ENCODE measurements at places on chromosomes 13 and 19.

DNA sequence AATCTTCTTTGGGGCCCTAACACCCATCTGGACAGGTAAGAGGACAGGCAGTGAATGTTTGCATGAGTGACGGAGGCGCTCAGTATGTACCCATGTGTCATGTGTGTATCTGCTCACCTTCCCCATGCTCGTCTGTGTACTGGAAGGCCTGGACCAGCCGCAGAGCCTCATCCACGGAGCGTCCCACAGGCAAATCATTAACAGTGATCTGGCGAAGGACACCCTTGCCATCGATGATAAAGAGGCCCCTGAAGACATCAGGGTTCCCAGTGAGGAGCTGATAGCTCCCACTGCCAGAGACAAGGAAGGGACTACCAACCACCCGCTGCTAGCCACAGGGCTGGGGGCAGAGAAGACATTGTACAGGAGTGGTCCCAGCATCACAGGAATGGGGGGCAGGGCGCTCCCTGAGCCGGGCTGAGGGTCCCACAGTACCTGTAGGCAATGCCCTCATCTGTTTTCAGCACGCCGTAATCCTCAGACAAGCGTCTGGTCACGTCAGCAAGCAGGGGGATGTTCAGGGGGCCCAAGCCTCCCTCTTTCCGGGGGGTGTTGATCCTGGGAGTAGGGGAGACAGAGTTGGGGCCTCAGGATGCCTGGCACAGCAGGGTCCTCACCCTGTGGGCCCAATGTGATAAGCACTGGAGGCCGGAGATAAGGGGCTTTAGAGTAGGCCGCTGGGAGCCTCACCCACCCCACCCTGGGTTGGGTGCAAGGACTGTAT, 1.7 kb downstream of the PRDX2 start:
- DNase-seq = no peak

DNA sequence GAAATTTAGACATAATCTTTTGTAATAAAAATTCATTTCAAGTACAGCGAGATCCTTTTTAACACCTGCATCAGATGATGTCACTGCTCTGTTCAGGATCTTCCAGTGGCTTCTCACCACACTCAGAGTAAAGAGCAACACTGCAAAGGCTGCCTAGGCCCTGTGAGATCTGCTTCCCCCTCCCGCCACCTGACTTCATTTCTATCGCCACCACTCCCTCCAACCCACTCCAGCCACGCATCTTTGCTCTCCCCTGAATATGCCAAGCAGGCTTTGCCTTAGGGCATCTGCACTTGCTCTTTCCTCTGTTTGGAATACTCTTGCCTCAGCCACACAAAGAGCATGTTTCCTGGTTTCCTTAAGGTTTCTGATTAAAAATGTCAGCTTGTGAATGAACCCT, 58.3 kb downstream of the MBNL2 start:
- DNase-seq = no peak

GRCh38 chr19:49468746-49469447, 5.1 kb upstream of the FLT3LG start:
- peak; percentile 67 for DNase-seq

GRCh38 chr19:2110822-2111221, 14.1 kb downstream of the IZUMO4 start:
- DNase-seq = no peak

- DNase-seq = no peak
These were observed 4.3 kb downstream of the ZSCAN1 start for GRCh38 chr19:58037927-58038687.

DNA sequence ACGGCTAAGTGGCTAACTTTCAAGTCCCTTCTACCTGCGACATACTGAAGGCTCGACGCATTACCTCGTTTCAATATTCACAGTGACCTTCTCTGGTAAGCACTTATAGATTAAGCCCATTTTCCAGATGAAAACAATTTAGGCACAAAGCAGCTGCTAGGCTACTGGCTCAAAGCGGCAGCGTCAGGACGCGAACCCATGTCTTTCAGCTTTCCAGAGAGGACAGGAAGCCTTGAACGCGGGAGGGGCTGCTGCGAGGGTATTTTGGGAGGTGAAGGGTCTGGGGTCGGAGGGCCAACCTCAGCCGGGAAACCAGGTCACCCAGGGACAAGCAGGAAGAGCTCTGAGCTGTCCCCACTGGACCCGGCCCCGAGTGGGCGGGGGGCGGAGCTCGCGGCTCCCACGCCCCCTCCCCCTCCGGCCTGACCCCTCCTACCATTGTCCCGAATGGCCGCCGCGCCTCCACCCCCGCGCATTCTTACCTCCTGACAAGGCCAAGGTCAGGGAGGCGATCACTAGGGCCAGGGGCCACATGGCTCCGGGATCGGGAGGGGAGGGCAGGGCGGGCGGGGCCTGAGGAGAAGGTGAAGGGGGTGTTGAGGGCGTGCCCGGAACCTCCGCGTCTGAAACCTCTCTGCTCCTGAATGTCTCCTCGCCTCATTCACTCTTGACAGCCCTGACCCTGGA, at the start of gene KLK13:
Gene KLK13, minus strand, starts transcription at position 559 of the 687 bp plus-strand sequence. Its CDS starts 25 bp downstream, at position 534.
- no peak for DNase-seq

DNA sequence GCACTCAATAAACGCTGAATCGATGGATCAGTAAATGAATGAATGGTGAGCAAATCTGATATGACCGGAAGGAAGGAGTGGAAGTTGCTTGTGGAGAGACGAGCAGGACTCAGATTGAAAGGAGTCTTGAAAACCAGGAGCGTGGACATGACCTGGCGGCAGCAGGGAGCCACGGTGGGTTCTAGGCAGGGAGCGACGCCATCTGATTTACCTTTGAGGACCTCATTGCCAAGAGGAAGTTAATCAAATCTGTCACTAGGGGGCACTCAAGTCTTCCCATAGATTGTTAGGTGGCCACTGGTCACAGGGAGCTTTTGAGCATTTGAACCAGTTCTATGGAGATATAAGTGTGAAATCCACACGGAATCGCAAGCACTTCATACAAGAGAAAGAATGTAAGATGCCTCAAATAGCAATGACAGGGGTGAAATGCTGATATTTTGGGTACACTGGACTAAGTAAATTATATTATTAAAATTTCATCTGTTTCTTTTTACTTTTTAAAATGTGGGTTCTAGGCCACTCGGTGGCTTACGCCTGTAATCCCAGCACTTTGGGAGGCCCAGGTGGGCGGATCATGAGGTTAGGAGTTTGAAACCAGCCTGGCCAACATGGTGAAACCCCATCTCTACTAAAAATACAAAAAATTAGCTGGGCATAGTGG, 9.2 kb upstream of the FBN3 start:
- peak; percentile 49 for DNase-seq

- no peak for DNase-seq
These were observed 13.3 kb downstream of the ZSCAN18 start for GRCh38 chr19:58084596-58085347.

DNA sequence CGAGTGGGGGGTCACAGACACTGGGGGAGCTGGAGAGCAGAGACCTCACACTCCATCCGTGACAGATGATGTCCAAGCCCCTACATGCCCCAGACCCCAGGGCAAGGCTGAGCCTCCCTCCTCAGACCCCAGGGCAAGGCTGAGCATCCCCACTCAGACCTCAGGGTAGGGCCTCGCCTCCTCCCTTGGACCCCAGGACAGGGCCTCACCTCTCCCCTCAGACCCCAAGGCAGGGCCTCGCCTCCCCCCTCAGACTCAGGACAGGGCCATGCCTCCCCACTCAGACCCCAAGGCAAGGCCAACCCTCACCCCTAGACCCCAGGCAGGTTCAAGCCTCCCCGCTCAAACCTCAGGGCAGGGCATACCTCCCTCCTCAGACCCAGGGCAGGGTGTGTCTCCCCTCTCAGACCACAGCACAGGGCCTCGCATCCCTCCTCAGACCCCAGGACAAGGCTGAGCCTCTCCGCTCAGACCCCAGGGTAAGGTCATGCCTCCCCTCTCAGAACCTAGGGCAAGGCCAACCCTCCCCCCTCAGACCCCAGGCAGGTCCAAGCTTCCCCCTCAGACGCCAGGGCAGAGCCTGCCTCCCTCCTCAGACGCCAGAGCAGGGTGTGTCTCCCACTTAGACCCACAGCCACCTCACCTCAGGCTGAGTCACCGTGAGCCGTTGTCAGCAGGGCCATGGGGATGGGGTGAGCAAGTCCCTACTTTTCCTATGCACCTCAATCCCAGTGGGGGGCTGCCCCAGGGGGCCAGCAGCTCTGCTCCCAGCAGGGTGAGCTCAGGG, 1.7 kb upstream of the S1PR4 start:
- peak; percentile 67 for DNase-seq

DNA sequence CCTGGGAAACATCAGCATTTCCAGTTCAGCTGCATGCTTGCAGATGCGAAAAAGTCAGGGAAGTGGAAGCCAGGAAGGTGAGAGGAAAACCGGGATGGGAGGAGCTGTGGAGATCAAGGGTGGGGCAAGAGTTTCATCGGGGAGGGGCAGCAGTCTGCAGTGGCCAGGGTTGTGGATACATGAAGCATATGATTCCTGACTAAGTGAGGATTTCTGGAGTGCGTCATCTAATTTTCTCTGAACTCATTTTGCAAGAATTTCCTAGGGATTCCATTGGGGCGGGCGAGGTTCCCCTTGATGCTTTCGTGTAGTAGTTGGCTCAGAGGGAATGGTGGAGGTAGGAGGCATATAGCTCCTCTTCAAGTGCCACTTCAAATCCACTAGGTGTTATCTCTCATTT, 344.1 kb upstream of the TMTC4 start:
- no peak for DNase-seq

GRCh38 chr19:10995926-10996600, 35.2 kb downstream of the SMARCA4 start:
- no peak for DNase-seq

- peak; percentile 59 for DNase-seq
These were observed 2.8 kb upstream of the CEACAM5 start for GRCh38 chr19:41705393-41706174.

- DNase-seq = no peak
These were observed 31.8 kb downstream of the GJA3 start for GRCh38 chr13:20129076-20129475.

DNA sequence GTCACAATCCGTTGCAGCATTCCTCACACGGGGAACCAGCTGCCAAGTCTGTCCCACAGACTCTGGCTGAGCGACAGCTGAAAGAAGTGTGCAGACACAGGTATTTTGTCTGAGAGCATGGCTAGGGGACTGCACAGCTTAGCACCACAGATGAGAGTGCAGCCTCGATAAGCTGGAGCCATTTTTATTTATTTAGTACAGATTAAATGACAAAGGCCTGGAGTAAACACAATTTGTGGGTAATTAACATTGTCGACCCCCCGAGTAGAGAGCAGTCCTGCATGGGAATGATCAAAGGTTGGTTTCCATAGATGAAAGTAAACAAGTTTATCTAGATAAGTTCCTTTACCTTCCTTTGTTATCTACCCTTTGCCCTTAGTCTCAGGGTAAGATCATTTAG, 836.2 kb downstream of the DACH1 start:
- no peak for DNase-seq

- peak; percentile 52 for DNase-seq
These were observed 1.6 kb downstream of the PKN1 start for GRCh38 chr19:14434543-14435319.

DNA sequence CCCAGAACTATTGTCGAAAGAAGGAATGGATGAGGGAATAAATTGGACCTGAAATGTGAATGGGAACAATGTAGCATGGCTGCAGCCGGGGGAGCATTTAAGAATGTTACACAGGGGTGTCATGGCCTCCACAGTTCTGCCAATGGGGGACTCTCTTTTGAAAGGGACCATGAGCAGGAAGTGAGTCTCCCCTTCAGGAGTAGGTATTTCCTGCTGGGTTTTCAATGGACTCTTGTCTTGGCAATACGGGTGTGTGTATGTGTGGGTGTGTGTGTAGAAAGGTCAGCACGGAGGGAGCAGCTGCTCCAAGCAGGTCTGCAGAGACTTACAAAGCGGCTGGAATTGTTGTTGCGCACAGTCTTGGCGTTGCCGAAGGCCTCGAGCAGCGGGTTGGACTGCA, 24.4 kb downstream of the MYO1F start:
- no peak for DNase-seq

DNA sequence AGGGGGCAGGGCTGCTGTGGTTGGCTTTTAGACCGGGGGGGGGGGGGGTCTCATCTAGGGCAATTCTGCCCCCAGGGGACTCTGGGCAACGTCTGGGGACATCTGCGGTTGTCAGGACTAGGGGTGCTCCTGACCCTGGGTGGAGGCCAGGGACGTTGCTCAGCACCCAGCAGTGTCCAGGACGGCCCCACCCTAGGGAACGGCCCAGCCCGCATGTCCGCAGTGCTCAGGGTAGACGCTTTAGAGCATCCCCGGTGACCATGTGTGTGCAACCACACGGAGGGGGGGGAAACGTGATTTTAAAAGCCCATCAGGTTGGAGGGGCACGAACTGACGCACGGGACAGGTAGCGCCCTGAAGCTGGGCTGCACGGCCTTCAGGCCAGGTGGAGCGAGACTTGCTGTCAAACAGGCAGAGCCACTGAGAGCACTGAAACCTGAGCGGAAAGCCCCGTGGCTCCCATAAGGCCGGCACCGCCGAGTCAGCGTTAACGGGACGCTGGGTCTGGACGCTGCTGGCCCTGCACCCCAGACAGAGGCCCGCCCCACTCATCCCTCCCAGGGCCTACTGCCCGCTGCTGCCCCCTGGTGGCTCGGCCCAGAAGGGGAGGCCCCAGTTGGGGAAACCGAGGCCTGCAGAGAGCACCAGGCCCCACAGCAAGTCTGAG, 8.3 kb downstream of the CACTIN start:
- DNase-seq = peak; percentile 75

GRCh38 chr19:632579-633067, 714 bp downstream of the POLRMT start:
- DNase-seq = peak; percentile 77

- no peak for DNase-seq
These were observed 40.2 kb upstream of the IGSF23 start for GRCh38 chr19:44573183-44573582.

DNA sequence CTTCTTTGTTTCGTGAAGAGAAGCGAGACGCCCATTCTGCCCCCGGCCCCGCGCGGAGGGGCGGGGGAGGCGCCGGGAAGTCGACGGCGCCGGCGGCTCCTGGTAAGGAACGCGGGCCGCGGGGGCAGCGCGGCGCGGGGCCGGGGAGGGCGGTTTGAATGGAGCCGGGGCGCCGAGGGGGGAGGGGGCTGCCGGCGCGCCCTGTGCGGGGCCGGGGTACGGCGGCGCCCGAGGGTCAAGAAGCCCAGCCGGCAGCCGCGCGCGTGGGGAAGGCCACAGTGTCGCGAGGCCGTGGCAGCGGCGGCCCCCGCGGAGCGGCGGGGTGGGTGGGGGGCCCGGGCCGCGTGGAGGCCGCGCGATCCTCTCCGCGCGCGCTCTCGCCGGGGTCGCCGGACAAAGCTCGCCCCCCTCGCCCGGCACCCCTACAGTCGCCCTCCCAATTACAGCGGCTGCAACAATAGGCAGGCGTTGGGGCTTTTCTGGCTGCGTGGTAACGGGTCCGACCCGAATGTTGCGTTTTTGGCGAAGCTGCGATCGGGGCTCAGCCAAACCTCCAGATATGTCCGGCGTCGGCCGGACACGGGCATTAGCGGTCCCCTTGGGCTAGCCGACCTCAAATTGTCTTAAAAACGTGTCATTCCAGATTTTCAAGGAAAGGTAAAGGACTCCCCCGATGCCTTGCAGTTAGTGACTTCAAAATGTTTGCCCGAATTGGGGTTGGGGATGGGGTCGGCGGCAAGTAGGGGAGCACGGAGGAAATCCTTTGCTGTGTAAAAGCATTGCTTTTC, 437 bp downstream of the SMARCA4 start:
- peak; percentile 43 for DNase-seq

- DNase-seq = no peak
These were observed at the start of gene SACS for GRCh38 chr13:23433171-23434153. Gene SACS (minus strand): TSS chr13:23433702. CDS start chr13:23411239, 22,463 bp downstream.

Measured in colonic mucosa (tissue), 4 donors.